ENCODE measurements at places on chromosomes 2 and 18. TPM values are rescaled to one million over a fixed set of nuclear protein-coding genes. Genes with fewer than 3 reads are reported as not detected.
A peak's percentile ranks its signal among the peaks of the same experiment; 100 is the strongest.

The MRO gene
- not detected for polyA plus RNA-seq

The IL1RL2 gene
- not detected for polyA plus RNA-seq

The TBC1D8 gene
- polyA plus RNA-seq: 0.37 TPM

The NR4A2 gene
- polyA plus RNA-seq: 2.5 TPM

The ITGAV gene
- 0.37 TPM for polyA plus RNA-seq

The DYNAP gene
- polyA plus RNA-seq: not detected

The CMPK2 gene
- polyA plus RNA-seq: 8.7 TPM

The ZNF236 gene
- polyA plus RNA-seq: 5.7 TPM

The KYNU gene
- 0.13 TPM for polyA plus RNA-seq

GRCh38 chr2:23947350-23947749 lies 7.1 kb downstream of the UBXN2A start:
- no peak for DNase-seq

- DNase-seq: no peak
These were observed 158.0 kb upstream of the ALKAL2 start for GRCh38 chr2:445896-446295.

GRCh38 chr2:26400723-26401122 lies 997 bp upstream of the DRC1 start:
- DNase-seq: no peak

DNA sequence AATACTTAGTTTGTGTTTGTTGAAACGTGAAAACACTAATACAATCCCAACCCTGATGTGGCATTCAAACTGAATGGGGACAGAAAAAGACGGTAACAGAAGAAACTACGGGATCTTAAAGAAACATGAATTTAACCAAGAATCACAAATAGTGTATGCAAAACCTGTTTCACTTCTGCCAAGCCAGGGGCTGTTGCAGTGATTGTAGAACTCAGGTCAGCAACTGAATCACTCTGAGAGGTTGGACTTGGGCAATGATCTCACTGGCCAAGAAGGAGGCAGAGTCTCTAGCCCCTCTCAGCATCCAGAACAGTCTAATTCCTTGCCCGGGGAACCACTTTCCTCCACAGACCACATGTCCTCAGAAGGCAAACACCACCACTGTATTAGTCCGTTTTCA lies 54.9 kb upstream of the CRIM1 start:
- no peak for DNase-seq

GRCh38 chr18:7873316-7873715 lies 306.2 kb downstream of the PTPRM start:
- DNase-seq: no peak

DNA sequence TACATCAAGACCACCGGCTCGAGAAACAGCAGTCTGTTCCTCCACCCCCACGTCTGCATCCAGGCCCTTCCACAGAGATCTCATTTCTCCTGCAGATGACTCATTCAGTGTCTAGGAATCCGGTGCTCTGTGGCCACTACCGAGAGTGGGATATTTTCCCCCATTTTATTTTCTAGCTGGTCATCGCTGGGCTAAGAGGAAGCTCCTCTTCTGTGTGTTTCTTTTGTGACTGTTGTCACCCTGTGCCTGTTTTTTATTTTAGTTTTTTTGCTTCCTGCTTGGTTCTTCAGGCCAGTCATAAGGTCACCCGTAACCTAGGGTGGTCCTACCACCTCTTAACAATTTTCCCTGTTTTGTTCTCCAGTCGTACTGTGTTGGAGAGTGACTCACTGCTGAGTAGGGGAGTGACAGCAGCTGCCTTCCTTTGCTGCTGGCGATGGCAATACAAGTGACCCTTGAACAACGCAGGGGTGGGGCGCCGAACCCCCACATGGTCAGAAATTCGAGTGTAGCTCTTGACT lies 6.7 kb downstream of the RAMP1 start:
- DNase-seq: no peak

- DNase-seq: no peak
These were observed 3.0 kb upstream of the TMEM37 start for GRCh38 chr2:119428488-119429224.

DNA sequence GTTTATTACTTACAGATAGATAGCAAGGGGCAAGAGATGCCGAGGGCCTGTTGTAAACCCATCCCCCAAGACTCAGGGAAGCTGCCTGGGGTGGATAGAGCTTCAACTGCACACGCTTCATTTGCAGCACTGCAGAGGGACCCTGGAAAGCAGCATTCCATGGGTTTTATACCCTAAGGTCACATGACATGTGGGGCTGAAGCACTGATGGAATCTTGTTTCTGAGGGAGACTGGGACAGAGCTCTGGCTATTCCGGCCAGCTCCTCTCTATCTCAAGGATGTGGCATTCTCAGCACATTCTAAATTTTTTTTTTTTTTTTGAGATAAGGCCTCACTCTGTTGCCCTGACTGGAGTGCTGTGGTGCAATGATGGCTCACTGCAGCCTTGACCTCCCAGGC lies 300.1 kb downstream of the MYCN start:
- DNase-seq: no peak

- DNase-seq: no peak
These were observed 1.8 kb downstream of the TMEM131 start for GRCh38 chr2:97993926-97994325.

GRCh38 chr2:159497256-159497655 lies 119.1 kb downstream of the BAZ2B start:
- no peak for DNase-seq

GRCh38 chr2:142217804-142218203 lies 87.0 kb upstream of the LRP1B start:
- DNase-seq: no peak

DNA sequence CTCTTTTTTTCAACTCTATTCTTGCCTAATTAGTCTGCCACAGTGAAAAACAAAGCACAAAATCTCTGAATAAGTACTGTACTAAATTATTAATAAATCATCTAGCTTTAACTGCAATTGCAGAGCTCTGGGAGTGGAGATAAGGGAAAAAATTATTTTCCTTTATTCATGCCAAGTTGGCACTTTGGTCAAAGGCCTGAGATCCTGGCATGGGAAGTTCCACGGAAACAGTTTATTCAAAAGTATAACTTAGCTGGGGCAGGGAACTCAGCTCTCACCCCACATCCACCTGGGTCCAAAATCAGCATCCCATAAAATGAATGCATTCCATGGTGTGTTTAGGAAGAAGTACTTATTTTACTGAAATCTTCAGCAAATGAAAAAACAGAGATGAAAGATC lies 185.2 kb upstream of the APCDD1 start:
- no peak for DNase-seq

- no peak for DNase-seq
These were observed 101.2 kb downstream of the KCTD18 start for GRCh38 chr2:200408428-200409316.

- DNase-seq: no peak
These were observed 44.4 kb upstream of the BZW1 start for GRCh38 chr2:200767111-200767885.

DNA sequence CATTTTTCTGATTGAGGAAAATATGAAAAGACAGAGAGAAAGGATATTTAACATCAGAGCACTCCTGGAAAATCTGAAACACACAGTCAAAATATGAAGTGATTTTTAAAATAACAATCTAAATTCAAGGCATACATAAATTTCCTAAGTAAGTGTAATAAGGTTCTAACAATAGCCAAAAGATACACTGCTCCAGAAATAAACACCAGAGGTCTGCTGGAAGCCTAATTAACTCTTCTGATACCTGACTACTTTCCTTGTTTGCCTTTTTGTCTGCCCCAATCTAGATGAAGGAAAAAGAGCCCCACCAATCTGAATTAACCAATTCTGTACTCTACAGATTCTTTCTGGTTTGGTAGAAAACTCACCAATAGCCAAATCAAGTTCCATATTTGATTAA lies 87.1 kb downstream of the MEMO1 start:
- no peak for DNase-seq

DNA sequence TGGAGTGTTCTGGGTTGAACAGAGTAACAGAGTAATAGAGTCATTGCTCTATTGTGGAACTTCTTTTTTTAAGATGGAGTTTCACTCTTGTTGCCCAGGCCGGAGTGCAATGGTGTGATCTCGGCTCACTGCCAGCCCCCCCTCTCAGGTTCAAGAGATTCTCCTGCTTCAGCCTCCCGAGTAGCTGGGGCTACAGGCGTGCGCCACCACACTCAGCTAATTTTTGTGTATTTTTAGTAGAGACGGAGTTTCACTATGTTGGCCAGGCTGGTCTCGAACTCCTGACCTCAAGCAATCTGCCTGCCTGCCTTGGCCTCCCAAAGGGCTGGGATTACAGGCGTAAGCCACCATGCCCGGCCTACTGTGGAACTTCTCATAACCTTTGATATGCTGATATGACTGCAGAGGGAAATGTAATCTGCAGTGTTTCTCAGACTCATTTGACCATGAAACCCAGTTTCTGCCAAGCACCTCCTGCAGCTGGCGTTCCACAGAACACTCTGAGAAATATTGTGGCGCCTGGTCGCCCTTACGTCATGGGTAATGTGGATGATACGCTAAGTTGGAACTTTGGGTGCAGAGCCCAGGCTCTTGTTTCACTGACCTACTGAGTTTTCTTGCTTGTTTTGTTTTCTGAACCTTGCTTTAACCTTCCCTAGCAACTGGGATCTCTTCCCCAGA lies 213.8 kb downstream of the BCL2 start:
- DNase-seq: no peak

DNA sequence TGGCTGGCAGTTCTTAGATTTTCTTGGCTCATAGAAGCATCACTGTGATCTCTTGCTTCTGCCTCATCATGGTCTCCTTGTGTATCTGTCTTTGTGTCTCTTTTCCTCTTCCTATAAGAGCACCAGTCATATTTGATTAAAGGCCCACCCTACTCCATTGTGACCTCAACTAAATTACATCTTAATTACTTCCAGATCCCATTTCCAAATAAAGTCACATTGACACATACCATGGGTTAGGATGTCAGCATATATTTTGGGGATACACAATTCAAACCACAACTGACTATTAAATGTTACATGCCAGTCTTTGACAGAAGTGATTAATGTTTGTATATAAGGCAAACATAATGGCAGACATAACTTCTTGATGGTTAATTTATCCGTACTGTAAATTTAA lies 27.3 kb upstream of the TMX3 start:
- no peak for DNase-seq

GRCh38 chr2:6538607-6539006 lies 327.1 kb downstream of the CMPK2 start:
- no peak for DNase-seq

- DNase-seq: no peak
These were observed 721.8 kb downstream of the ERBB4 start for GRCh38 chr2:211816754-211817153.

DNA sequence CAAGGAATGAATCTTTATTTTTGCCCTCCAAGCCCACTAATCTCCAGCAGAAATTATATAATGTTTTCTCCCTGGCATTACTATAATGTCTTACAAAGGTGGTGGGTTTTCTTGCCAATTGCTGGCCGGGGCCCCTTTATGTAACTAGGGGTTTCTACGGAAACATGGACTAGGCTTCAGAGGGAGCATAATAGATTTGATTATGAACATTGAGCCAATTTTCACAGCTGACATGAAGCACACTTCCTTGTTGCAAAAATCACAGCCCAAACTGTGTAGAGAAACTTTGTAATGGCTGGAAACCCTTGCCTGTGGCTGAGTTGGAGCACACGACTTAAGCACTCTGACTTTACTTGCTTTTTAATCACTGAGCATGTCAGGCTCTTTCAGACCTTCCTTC lies 3.8 kb upstream of the CYRIA start:
- no peak for DNase-seq

DNA sequence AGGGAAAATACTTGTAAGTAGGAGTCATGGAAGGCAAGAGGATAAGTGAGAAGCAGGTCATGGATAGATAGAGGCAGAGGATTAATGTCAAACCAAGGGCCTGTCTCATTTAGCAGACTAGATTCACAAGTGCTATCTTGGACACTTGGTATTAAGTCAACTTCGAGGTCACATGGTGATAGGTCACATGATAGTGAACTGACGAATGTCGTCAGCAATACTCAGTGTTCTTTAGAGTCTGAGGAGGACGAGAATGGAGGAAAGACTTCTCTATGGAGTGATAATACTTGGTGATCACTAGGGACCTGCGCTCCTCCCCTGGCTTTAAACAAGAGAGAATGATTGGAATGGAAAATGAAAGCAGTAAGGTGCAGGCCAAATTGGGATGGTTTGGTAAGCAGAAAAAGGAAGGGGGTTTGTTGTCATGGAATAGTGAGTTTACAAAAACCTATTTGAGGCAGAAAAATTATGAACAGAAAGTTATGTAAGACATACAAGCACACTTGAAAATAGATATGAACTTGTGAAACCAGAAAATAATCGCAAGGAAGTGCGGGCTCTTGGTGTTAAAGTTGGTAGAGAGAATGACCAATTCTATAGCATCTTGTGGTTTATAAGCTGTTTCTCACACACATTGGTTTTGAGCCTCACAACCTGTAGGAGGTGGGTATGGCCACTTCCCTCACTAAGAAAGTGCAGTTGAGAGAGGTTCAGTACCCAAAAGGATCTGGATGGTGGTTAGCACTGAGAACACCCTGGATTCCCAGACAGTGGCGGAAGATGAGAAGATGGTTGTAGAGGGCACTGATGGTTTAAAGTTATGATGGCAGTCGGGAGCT lies 141.5 kb downstream of the WDSUB1 start:
- no peak for DNase-seq

DNA sequence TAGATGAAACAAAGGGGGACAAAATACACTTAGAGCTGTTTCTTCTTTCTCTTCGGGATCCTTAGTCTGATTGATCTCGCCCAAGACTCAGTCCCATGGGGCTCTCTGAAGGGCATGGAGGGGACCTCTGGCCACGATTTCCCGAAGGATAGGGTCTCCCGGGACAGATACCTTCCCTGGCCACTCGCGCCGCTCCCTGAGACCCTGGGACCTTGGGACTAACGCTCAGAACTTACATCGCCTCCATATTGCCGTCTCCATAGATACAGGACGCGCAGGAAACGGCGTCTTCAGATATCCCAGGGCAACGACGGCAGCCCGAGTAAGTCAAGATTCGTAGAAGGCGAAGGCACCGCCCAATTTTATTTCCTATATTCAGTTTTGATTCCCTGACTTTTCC lies at the start of gene CFAP65:
Gene CFAP65 (minus strand): TSS at position 265 of the 400 bp plus-strand sequence. CDS start 2,468 bp downstream, outside the sequence.
- peak; percentile 25 for DNase-seq

GRCh38 chr2:8993902-8994278 lies 9.6 kb downstream of the MBOAT2 start:
- DNase-seq: no peak

GRCh38 chr2:102677244-102678215 lies 58.2 kb downstream of the SLC9A2 start:
- no peak for DNase-seq

DNA sequence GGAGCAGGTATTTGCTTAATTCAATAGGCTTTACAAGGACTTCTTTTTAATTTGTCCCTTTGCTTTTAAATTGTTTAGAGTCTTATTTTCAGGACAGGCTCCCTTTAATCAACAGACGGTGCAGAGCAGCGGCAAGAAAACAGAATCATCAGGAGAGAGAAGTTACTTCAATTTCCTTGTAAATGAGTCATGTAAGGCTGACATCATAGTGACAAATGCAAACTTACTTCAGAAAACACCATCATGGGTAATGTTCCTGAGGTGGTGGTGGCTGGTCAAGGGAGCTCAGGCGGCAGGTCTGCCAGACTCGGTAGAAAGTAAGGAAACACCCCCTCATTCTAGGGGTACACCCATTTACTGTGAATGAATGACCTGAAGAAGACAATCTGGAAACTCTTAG lies 395.1 kb downstream of the FBXO15 start:
- DNase-seq: no peak

- DNase-seq: no peak
These were observed 160.0 kb upstream of the SLC39A10 start for GRCh38 chr2:195496991-195497390.

Data from naive thymus-derived CD4-positive, alpha-beta T cell (primary cell).